ENCODE measurements at places on chromosomes 12 and 14.

DNA sequence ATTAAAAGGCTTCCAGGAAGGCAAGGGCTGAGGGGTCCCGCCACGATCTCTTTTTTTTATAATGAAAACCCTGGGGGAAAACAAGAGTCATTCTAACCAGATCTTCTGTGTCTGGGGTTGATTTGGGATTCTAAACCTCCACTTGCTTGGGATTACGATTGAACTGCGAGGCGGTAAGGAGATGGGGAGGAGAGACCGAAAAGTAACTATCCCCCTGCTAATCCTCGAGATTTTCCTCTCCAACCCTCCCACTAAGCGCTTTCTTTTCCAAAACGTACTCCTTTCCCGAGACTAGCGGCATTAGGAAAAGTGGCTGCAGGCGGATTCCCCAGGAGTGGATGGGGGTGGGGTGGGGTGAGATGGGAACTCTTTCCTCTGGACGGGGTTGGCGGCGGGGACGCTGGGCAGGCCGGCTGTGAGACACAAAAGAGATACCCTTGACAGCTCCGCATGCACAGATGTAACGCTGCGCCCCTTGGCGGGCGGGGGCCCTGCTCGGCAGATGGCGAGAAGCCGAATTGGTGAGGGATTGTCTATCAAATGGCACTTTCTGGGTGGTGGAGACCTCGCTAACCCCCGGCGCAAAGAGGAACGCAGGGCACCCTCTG lies 830 bp upstream of the SRRM4 start:
- DNase-seq: no peak

- DNase-seq: no peak
Observed at GRCh38 chr12:44674875-44675274, 201.2 kb downstream of the NELL2 start.

GRCh38 chr14:102863381-102863780 lies 59.1 kb upstream of the AMN start:
- no peak for DNase-seq

DNA sequence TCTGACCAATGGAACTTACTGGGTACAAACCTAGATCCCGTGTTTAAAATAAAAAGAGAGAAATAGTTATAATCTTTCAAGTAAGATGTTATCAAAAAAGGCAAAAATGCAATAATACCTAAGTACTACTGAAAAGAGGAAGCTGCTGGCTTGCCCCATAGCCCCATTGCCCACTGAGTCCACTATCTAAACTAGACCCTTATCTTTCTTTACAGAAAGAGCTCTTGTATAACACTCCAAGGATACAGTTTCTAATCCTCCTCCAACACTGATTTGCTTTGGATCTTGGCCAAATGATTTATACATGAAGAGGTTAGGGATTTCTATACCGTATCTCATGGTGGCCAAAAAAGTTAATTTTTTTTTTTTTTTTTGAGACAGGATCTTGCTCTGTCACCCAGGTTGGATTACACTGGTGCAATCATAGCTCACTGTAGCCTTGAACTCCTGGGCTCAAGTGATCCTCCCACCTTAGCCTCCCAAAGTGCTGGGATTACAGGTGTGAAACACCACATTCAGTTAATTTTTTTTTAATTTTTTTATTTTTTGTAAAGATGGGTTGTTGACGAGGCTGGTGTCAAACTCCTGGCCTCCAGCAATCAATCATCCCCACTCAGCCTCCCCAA lies 2.6 kb downstream of the GXYLT1 start:
- no peak for DNase-seq

DNA sequence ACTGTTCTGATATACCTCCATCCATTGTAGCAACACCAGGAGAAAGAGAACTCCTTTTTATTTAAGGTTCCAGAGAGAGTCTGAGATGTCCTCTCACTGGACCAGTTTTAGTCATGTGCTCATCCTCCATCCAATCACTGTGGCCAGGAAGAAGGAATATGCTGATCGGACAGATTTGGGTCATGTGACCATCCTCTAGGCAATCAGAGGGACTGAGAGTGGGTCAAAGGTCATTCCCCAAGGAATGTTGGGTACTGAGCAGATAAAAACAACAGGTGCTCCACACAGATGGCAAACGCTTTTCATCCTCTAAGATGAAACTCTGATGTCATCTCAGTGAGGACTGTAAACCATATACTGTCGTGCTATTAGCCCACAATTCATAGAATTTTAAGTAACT lies 28.8 kb upstream of the RPH3A start:
- DNase-seq: no peak

GRCh38 chr14:92650581-92651105 lies 97.8 kb downstream of the LGMN start:
- DNase-seq: no peak

DNA sequence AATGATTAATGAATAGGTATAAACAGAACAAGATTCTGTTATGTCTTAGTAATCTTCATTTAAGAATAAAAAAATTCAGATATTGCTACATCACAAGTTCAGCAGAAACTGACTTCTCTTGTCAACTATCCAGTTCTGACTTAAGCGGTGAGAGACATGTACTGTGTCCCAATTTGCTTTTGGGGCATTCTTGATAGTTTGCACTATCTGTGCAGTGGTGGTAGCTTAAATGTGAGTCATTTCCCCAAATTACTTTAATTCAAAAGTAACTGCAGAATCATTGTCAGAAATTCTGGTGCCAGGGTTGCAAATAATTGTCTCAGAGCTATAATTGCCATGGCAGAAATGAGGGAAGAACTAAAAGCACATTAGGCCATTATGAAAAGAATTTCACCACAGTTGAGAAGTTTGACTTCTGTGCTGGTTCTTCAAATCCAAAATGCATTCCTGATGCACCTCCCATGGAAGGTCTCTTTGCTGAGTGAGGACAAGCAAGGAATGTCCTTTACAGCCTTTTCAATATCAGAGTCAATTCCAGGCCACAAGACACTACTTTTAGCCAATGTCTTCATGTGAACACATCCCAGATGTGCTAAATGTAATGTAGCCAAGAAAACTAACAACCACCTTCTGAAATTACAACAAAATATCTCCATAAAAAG lies 304.7 kb downstream of the SSPN start:
- DNase-seq: no peak

GRCh38 chr12:110199339-110200123 lies 75.4 kb downstream of the IFT81 start:
- DNase-seq: no peak

- DNase-seq: no peak
Observed at GRCh38 chr14:30118992-30119640, 191.5 kb upstream of the PRKD1 start.

DNA sequence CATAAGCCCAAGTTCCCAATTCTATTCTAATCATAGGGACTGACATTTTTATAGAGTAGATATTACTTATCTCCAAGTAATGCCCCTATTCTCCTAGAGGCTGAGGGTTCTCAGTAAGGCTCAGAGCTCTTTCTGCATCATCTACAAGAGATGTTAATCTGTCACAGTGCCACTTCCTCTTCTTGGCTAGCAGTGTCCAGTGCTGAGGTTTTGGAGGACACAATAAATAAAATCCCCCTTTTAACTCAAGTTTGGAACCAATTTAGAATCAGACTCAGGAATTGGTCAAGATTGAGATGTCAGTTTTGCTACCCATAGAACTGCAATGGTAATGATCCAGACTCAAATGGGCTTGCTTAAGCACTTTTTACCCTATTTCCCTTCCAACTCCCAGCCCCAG lies 154.1 kb upstream of the ARID2 start:
- DNase-seq: no peak

- no peak for DNase-seq
Observed at GRCh38 chr12:122123761-122124145, 45.2 kb downstream of the MLXIP start.

DNA sequence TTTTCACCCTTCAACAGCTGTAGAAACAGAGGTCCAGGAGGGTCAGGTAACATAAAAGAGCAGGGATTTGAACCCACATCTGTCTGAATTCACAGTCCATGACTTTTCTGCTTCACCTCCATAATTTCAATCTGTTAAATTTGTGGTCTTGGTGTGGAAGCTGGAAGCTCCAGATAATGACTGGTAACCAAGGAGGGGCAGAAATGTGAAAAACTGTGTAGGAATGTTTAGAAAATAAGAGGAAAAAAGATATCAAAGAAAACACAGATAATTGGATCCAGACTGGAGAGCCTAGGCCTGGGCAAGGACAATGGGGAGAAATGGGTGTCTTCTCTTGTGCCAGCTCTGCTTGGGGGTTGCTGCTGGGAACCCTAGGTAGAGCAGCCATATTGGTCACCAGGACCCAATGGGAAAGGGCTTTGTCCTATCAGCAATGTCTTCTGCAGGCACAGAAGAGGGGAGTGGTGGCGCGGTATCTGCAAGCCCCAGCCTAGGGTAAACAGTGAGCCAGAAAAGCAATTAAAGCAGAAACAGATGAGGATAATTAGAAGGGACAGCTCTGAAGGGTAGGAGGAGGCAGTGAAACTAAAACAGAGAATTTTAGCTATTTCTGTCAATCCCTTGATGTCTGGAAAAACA lies 54.3 kb upstream of the CCDC91 start:
- no peak for DNase-seq

DNA sequence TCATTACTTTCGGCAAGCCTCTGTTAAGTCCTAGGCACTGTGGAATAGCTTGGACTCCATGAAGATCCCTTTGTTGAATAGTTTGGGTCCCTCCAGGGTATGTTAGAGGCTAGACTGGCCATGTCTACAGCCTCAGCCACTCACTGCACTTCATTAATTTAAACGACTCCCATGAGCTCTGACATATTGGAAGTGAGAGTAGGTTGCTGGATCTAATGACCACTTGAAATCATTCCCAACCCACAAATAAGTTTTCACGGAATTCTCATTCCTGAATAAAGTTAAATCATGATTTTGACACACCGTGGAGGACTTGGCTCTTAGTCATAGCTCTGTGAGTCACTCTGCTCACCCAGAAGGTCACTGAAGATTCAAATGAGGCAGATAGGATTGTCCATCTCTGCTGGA lies 21.4 kb upstream of the APPL2 start:
- DNase-seq: no peak

DNA sequence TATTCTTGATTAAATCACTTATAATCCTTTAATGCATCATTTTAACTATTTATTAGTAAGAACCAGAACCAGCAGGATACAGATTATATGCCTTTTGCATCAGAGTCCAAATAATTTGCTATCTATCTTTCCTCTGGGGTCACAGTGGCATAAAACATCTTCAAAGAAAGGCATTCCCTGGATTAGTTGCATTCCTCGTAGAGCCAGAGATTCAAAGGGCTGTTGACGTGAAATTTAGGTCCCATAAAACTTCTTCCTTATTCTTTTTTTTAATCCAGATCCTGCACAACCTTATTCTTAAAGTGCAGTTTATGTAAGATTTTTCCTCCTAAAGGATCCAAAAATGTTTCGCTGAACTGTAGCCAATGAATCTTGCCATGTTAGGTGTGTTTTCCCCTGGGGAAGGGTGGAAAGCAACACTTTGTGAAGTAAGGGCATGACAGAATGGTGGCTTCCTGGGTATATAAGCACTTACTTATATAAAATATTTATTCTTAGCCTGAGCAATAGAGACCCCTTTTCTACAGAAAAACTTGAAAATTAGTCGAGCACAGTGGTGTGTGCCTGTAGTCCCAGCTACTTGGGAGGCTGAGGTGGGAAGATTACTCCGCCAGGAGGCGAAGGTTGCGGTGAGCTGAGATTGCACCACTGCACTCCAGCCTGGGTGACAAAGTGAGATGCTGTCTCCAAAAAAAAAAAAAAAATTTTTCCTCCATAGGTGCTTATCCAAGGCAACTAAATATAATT lies 208.7 kb downstream of the PCNX1 start:
- DNase-seq: no peak

GRCh38 chr14:77708749-77709148 lies 846 bp downstream of the SLIRP start:
- no peak for DNase-seq

DNA sequence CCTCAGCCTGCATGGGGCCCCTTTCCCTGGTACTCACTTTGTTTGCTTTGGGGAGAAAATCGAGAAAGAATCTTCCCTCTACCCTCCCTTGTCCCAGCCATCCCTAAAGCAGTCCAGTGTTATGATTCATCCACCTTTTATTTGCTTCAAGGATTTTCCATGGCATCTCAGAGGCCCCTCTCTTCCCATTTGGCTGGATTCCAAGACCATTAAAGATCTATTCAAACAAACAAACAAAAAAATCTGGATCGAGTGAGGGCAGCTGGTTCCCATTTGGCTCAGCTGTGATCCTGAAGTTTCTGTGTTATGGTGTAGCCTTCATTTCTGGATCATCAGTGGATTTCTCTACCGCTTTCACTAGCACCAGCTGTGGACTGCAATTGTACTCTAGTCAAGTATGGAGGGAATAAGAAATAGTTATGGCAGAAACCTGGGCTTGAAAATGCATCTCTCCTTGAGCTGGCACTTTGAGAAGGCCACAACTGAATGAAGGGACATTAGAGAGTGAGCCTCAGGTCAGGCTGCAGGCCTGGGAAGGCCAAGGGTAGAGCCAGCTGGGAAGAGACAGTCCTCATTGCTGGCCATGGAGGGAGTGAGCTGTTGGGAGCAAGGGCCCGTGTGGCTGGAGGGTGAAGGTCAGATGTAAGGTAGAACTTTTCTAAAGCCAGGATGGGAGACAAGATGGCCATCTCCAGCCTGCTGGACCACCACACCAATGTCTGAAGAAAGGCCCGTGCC lies 13.7 kb downstream of the KRT71 start:
- DNase-seq: no peak

DNA sequence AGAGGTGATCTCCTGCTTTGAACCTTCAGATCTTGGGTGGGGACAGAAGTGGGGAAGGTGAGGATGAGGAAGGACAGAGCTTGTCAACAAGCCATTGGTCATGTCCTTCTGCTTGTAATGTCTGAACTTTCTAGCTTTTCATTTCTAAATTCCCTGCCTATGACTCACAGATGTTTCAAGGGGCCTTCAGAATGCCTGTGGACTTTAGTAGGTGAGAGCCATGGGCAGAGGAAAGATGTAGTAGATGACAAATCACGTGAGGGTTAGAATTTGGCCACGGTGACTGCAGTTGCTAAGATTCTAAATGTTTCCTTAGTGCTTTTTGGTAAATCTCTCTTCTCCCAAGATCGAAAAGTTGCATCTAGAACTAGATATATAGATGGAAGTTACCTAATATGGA lies 18.7 kb upstream of the CREBL2 start:
- DNase-seq: no peak

GRCh38 chr14:38964630-38965029 lies 138.4 kb downstream of the SEC23A start:
- no peak for DNase-seq

GRCh38 chr12:65232476-65233077 lies 45.9 kb upstream of the MSRB3 start:
- DNase-seq: no peak

DNA sequence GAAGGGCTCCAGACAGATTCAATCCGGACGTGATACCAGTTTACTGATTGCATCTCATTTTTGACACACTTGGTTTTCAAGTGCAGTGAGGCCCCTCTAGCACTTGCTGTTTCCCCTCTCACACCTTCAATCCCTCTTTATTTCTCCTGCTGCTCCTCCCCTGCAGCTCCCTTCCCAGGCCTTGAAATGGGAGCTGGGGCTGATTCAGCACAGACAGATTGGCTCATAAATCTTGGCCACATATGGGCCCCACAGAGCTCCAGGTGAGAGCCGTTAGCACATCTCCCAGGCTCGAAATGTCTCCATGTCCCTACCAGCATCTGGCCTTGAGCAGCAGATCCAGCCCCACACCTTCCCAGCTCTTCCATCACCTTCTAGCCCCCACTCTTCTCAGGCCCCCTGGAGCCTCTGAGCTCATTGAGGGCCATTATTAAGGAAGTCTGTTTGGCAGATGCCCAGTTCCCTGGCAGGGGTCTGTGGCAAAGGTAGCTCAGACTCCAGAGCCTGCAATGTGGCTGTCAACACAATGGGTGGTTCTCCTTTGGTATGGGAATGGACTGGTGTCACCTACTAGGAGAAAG lies 220.3 kb upstream of the FKBP4 start:
- no peak for DNase-seq

GRCh38 chr14:86035882-86036281 lies 505.9 kb downstream of the FLRT2 start:
- no peak for DNase-seq

Measured in stimulated activated CD8-positive, alpha-beta memory T cell treated with anti-CD3 and anti-CD28 coated beads, Interleukin-7, amount 100 ng/mL, for 1 hour (primary cell).